Epithelial cell of esophagus (primary cell): ENCODE measurements at places on chromosomes 1 and 21.

- no peak for DNase-seq
These were observed 78.8 kb downstream of the CCDC185 start for GRCh38 chr1:223472057-223472456.

DNA sequence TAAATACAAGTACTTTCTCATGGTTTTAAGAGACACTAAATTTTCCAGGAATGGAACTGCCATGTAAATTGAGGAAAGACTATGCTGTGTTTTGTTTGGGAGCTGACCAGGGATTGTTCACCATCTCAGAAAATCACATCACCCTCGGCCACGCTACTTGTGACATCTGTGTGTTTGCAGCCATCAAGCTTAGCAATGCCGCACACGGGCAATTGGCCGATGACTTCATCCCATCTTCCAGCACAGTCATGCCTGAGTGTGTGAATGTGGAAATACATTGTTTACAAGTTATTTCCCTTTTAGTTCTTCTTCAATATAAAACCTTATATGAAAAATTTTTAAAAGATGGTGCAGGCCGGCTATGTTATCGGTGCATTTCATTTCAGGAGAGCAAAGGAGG lies 121.6 kb downstream of the GLIS1 start:
- peak; percentile 81 for DNase-seq

DNA sequence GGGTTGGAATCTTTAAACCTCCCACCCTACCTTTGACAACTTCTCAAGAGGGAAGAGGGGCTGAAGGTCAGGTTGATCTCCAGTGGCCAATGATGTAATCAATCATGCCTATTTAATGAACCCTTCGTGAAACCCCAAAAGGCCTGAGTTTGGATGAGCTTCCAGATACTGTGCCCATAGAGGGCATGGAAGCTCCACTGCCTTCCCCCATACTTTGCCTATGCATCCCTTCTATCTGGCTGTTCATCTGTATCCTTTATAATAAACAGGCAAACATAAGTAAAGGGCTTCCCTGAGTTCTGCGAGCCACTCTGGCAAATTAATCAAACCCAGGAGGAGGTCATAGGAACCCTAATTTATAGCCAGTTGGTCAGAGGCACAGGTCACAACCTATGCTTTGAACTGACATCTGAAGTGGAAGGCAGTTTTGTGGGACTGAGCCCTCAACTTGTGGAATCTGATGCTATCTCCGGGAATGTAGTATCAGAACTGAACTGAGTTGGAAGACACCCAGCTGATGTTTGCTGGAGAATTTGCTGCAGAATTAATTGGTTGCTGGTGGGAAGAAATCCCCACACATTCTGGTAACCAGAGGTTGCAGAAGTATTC lies 24.8 kb downstream of the S100A10 start:
- DNase-seq: no peak

- DNase-seq: peak; percentile 17
These were observed 218.9 kb downstream of the CRB1 start for GRCh38 chr1:197486946-197487345.

DNA sequence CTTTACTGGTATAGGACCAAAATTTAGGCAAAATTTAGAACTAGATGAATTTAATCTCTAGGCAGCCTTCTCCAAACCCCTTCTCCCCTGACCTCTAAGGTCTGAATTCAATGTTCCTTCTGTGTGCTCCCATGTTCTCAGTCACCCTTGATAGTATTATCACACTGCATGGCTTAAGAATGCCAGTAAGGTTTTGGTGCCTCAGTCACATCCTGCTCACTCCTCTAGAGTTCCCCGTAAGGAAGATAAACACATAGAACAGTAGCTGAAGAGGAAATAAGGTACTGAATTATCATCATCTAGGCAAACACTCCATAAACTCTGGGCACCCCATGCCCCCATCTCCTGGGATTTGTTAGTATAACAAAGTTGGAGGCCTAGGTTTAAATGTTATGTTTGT lies 18.2 kb downstream of the PRRX1 start:
- DNase-seq: no peak

DNA sequence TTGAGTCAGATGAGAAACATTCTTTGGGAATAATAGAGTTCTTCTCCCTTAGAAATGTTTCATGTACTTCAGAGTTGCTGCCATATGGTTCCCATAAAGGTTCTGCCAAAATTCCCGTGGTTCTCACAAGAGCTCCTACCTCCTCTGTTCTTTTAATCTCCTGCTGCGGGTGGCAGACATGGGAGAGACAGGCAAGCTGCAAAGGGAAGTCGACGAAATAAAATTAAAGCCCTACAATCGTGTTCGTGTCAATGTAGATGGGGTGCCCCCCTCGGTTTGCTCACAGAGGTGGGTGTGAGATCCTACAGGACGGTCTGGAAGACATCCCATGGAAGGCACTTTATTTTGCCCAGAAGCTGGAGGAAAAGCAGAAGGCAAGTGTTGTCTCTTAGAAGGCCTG lies 276.0 kb downstream of the RWDD3 start:
- no peak for DNase-seq

- DNase-seq: no peak
These were observed 260.3 kb downstream of the FAF1 start for GRCh38 chr1:50699795-50700194.

DNA sequence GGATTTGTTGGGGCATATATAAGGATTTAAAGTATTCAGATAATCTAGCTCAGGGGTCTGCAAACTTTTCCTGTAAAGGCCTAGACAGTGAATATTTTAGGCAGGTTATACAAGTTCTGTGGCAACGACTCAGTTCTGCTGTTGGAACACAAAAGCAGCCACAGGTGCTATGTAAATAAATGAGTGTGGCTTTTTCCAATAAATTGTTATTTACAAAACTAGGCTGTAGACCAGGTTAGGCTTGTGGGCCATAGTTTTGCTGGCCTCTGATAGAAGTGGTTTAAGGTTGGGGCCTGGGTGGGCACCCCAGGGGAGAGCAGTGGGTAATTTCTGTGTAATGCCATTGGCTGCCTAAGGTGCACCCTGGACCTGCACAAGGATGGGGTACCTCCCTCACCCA lies 16.9 kb upstream of the IGFN1 start:
- DNase-seq: no peak

GRCh38 chr1:241614144-241614543 lies 26.0 kb downstream of the CHML start:
- no peak for DNase-seq

- DNase-seq: no peak
These were observed 27.0 kb upstream of the LYPD8 start for GRCh38 chr1:248782416-248783141.

DNA sequence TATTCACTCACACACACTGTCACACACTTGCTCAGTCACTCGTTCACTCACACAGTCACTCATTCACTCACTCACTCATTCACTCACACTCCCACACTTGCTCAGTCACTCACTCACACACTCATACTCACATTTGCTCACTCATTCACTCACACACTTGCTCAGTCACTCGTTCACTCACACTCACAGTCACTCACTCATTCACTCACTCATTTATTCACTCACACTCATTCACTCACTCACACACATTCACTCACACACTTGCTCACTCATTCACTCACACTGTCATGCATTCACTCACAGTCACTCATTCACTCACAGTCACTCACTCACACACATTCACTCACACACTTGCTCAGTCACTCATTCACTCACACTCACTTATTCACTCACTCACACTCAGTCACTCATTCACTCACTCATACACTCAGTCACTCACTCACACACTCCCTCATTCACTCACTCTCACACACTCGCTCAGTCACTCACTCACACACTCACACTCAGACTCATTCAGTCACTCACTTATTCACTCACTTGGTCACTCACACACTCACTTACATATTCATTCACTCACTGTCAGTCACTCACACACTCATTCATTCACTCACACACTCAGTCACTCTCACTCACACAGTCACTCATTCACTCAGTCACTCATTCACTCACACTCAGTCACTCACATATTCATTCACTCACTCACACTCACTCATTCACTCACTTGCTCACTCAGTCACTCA lies 167.0 kb upstream of the C1orf174 start:
- no peak for DNase-seq

DNA sequence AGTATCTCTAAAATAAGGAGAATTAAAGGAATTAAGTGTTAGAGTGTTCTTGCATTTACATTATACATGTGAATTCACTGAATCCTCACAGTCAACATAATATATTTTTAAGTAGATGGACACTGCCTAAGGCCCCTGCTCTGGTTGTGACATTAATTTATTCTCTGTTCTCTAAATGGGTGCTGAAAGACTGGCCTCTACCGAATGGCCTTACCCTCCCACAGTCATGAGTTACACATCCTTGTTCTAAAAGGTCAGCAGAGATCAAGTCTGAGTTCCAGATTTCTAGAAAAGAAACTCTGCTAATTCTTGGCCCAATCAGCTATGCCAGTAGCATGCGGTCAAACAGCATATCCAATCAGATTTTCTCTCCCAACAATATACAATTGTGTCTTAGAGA lies 193.2 kb downstream of the TM2D1 start:
- no peak for DNase-seq

- DNase-seq: no peak
These were observed 32.5 kb upstream of the TRAPPC10 start for GRCh38 chr21:43979654-43980053.

GRCh38 chr1:39091845-39092645 lies 65.9 kb downstream of the NDUFS5 start:
- DNase-seq: peak; percentile 81

GRCh38 chr1:64469116-64469976 lies 583 bp upstream of the CACHD1 start:
- DNase-seq: peak; percentile 39

- no peak for DNase-seq
These were observed 85.9 kb upstream of the IVNS1ABP start for GRCh38 chr1:185402930-185403329.

DNA sequence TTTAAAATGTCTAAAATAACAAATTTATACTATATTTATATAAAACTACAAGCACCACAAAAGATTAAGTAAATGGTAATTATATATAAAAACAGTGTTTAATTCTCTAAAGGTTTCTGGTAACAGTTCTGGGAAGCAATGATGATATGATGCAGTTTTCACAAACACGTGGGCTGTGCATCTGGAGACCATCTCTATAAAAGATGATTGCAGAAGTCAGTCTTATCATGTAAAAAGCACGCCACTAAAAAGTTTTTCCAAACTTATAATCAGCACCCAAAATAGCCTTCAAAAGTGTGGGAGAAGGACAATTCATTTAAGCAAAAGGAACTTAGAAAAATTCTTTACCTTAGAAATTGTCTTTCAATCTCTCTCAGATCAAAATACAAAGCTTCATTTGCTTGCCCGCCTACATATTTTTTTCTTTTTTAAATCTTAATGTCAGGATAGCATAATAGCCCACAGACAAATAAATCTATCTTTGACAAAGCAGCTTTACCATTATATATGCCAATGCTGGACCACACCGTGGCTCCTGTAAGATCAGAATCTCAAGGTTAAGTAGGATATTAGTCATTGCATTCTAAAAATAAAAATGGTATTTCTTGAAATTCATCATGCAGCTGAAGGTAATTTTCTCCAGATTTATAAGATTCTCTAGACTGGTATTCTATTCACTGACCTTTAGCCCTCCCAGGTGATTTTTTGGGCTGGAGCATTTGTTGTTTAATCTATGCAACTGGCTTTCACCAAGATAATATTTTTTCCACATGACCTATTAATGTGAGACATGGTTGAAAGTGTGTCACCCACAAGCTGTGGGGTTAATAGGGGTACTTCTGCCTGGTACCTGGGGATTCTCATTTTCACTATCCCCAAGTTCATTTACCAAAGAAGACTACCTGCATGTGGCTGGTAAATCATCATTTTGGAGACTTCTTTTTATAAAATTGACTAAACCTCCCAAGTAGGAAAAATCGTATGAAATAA lies 189.6 kb upstream of the ST6GALNAC5 start:
- no peak for DNase-seq

DNA sequence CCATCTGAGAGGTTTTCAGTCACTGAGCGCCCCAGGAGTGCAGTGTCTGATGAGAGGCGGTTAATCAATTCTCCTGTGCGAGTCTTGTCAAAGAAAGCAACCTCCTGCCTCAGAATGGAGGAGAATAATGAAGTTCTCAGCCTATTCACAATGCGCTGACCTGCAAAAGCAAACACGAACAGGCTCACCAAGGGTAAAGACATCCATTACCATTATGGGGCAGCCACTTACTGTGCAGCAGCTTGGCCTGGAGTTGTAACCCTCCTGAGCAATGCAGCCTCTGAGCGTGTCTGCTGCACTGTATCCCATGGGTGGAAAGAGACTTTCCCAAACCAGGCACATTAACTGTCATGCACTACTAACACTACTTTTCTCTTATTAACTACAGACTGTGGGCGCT lies 11.0 kb downstream of the ABCB10 start:
- DNase-seq: no peak

- no peak for DNase-seq
These were observed 69.0 kb downstream of the VWA5B1 start for GRCh38 chr1:20359451-20360330.

- DNase-seq: no peak
These were observed 666.0 kb upstream of the PLXNA2 start for GRCh38 chr1:208910161-208910560.

- no peak for DNase-seq
These were observed 355.4 kb downstream of the PTPRU start for GRCh38 chr1:29591601-29592260.

- DNase-seq: no peak
These were observed 685 bp upstream of the DDI2 start for GRCh38 chr1:15616373-15617172.

DNA sequence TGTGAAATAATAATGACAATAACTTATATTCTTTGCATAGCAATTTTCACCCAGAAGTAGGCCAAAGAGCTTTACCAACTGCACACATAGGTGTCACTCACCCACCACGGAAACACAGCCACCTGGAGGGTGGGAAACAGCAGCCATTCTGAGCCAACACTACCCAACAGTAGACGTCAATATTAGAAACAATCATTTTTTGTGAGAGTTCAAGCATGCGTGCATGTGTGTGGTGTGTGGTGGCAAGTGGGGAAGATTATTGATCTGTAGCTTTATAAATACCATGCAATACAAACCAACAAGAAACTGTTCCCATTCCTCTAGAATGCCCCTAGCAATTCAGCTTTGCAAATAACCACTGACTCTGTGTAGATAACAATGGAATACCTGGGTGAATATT lies 19.1 kb downstream of the PROX1 start:
- no peak for DNase-seq

DNA sequence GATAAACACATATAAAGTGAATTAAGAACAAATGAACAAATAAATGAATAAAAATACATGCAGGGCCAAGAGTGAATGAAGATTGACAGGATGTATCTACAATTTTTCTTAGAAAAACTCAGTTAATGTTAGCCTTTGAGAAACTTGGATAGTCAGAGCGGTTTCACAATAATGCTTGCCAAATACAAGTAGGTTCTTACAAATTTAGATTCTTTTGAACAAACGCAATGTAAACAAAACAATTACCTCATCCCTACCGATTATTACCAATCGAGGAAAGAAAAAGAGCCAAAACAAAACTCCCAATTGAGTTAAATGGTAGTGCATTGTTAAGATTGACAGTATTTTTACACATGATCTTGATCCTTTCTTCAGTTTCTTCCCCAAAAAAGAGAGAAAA lies 176.9 kb upstream of the DEPDC1 start:
- DNase-seq: peak; percentile 56

- DNase-seq: no peak
These were observed 1.3 kb downstream of the FNDC10 start for GRCh38 chr1:1598720-1599029.

- DNase-seq: peak; percentile 10
These were observed 9.9 kb upstream of the NPHP4 start for GRCh38 chr1:6001992-6002576.

- peak; percentile 46 for DNase-seq
These were observed 56.9 kb upstream of the NRIP1 start for GRCh38 chr21:15121655-15122120.
